ENCODE measurements at places on chromosomes 13 and 19. TPM values are rescaled to one million over a fixed set of nuclear protein-coding genes. Genes with fewer than 3 reads are reported as not detected.

GRCh38 chr13:24288870-24289269 lies 20.5 kb upstream of the C1QTNF9 start:
- no peak for DNase-seq
- H3K4me3 ChIP-seq: no peak overlapping the region
- no peak overlapping the region for H3K27ac ChIP-seq
- H3K27me3 ChIP-seq: no peaks in the 10 kb centered on the region
- H3K4me1 ChIP-seq: no peaks in the 10 kb centered on the region
- no peaks in the 10 kb centered on the region for H3K36me3 ChIP-seq

The PSMD8 gene
- 198 TPM for total RNA-seq

The NKG7 gene
- 1.1 TPM for total RNA-seq

The AP1M2 gene
- total RNA-seq: not detected

Measured in adrenal gland (tissue), 19 donors.